ENCODE measurements at places on chromosomes 2 and 18.

DNA sequence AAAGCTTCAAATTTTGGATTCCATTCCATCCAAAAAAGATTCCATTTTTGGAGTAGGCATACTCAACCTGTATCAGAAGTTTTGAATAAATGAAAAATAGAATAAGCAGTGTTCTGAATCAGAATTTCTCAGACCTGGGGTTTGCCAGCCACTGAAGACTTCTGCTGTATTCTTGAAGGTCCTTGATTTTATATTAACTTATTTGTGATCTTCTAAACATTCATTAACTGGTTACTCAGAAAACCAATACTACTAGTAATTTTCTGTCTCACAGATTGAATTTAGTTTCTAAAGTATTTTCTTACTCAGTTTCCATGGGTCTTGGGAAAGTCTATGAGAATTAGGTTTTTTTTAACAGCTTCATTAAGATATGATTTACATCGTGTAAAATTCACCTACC lies 60.9 kb downstream of the RIF1 start:
- DNase-seq = no peak

DNA sequence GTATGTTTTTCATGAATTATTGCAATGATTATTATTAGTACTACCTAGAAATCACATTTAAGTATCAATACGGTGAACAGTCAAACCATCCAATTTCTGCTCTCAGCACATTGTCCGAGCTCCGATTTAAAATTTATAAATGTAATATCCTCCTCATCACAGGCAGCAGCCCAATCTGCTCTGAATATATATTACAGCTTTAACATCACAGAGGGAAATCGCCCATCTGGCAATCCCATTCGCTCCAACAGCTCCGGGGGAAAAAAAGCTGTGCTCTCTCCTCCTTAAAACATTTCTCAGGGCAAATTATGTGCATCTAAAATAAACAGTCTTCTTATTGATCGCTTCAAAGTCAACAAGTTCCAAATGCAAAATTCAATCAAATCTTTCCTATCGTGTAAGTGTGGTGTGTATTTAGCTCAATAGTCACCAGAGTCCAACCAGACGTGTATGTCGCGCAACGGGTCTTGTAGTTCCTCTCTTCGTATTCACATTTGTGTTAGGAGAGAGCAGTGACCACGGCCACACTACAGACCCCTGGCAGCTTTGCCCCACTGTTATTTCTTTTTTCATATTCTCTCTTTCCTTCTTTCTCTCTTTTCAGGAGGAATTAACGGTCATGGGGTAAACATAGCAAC lies 2.4 kb downstream of the FIGN start:
- DNase-seq = no peak

DNA sequence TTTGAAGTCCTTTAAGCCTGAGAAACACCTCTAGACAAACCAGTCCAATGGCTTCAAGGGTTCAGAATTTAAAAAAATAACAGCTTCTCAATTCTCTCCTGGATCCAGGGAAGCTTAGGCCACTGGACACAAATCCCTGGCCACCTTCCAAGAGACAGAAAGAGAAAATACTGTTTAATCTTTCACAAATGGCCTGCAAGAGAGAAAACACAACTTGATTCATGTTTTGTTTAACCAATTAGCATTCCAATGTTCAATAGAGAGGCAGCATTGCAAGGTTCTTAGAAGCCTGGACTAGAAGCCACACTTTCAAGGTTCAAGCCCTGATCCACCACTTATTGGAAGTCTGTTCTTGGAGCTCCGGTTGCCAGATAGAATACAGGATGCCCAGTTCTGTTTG lies 109.0 kb upstream of the PARD3B start:
- no peak for DNase-seq

DNA sequence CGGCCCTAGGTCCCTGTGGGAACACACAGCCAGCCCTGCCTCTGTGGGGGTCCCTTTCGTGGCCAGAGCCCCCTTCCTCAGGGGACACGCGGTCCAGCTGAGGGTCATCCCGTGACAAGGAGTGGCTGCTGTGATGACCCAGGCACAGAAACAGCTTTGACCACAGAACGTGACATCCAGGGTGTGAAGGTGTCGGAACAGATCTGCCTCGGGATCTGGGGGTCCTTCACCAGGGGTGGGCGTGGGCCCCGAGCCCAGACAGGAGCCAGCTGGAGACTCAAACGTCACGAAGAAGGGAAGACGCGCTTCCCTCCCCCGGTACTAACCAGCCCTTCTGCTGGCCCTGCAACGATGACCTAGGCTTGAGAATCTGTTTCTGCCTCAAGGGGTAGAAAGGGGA lies 75.9 kb downstream of the NFATC1 start:
- DNase-seq = no peak

DNA sequence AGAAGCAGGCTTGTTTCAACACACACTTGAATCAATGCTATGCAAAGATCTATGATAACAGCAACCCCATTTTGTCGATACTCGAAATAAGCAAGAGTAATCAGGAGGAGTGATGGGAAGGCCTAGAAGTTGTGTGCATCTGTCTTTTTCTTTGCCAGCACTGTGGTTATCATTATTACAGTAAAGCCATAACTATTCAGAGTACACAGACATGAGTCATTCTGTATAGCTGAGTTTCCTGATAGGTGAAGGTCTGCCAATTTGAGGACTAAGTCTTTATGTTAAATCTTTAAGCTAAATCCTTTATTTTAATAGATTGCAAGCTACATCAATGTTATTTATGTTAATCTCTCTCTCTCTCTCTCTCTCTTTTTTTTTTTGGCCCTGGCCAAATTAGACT lies 1344.4 kb upstream of the CELF4 start:
- no peak for DNase-seq

All from CD4-positive, alpha-beta T cell treated with Interferon gamma for 1 hour (primary cell).